Upper lobe of right lung (tissue), 1 donor: ENCODE measurements at places on chromosomes 1 and 21.

GRCh38 chr1:204746838-204747442 lies 61.4 kb upstream of the LRRN2 start:
- H3K27ac ChIP-seq = no peak overlapping the region
- H3K4me3 ChIP-seq = no peak overlapping the region
- no peak for DNase-seq
- H3K36me3 ChIP-seq = no peaks in the 10 kb centered on the region

GRCh38 chr1:237327061-237327460 lies 285.1 kb downstream of the RYR2 start:
- no peaks in the 10 kb centered on the region for H3K27me3 ChIP-seq
- no peaks in the 10 kb centered on the region for H3K4me1 ChIP-seq
- H3K4me3 ChIP-seq = no peak overlapping the region
- no peaks in the 10 kb centered on the region for H3K36me3 ChIP-seq
- H3K27ac ChIP-seq = no peak overlapping the region

DNA sequence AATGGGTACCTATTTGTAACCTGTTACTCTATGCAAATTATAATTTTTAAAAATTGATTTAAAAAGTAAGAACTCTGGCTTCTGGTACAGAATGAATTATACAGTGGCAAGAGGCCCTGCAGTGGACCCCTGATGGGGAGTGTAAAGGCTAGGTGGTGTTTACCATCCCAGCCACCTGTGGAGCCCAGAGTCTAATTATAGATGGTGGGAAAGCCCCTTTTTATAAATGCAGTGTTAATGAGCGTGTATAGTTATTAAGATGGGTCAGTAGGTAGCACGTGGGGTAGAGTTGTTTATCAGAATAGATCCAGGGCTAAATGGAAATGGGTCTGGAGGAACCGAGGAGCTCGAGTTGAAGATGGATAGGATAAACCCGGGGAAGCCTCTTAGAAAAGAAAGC lies 13.9 kb upstream of the PRELP start:
- H3K27ac ChIP-seq = no peak overlapping the region
- H3K4me1 ChIP-seq = peaks cover 20% of the 10 kb centered on the region
- no peak overlapping the region for H3K4me3 ChIP-seq
- no peak for DNase-seq
- no peaks in the 10 kb centered on the region for H3K36me3 ChIP-seq
- peaks cover 6% of the 10 kb centered on the region for H3K27me3 ChIP-seq

GRCh38 chr1:196545222-196545621 lies 63.0 kb downstream of the KCNT2 start:
- no peak overlapping the region for H3K27ac ChIP-seq
- no peak overlapping the region for H3K4me3 ChIP-seq
- no peaks in the 10 kb centered on the region for H3K27me3 ChIP-seq

DNA sequence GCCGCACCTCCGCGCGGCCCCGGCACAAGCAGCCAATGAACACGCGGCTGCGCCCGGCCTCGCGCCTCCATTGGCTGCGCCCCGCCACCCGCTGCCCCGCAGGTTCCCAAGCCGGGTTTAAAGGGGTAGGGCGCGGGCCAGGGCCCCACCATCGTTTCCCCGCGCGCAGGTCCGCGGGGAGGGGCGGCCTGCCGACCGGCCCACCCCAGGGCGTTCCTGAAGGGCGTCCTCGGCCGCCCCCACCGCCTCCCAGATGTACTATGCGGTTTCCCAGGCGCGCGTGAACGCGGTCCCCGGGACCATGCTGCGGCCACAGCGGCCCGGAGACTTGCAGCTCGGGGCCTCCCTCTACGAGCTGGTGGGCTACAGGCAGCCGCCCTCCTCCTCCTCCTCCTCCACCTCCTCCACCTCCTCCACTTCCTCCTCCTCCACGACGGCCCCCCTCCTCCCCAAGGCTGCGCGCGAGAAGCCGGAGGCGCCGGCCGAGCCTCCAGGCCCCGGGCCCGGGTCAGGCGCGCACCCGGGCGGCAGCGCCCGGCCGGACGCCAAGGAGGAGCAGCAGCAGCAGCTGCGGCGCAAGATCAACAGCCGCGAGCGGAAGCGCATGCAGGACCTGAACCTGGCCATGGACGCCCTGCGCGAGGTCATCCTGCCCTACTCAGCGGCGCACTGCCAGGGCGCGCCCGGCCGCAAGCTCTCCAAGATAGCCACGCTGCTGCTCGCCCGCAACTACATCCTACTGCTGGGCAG lies at the start of gene OLIG1:
Gene OLIG1, plus strand, starts transcription at position 148 of the 750 bp plus-strand sequence. Its CDS starts 106 bp downstream, at position 254.
- H3K27ac ChIP-seq = no peak within 1 kb of the TSS
- H3K27me3 ChIP-seq = peaks cover 79% of the 10 kb centered on the region
- peak within 1 kb of the TSS; percentile 41 for H3K4me3 ChIP-seq

DNA sequence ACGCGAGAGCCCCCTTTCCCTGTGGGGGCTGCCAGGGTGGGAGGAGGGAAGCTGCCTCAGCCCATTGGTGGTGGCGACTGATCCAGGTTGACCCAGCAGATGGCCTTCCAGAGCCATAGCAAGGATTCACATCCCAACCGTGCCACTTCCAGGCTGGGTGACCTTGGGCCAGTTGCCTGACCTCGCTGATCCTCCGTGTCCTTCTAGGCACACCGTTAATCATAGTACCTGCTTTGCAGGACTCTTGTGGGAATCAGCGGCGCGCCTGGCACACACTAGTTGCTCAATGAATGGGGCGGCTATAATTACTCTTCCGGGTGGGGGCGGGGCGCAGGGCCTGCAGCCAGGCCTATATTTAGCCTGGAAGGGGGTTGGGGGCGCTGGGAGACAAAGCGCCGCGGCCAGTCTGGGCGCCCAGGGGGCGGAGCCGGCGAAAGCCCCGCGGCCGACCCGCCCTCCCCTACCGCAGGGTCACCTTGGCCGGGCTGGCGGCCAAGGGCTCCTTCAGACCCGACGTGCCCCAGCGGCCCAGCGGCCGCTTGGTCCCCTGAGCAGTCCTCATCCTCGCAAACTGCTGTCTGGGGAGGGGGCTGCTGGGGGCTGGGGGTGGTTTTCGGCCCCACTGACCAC lies 5.1 kb downstream of the HSPB7 start:
- H3K4me3 ChIP-seq = peak overlapping the region; percentile 46
- H3K36me3 ChIP-seq = no peaks in the 10 kb centered on the region
- H3K4me1 ChIP-seq = peaks cover 19% of the 10 kb centered on the region
- H3K27ac ChIP-seq = peak overlapping the region; percentile 60

DNA sequence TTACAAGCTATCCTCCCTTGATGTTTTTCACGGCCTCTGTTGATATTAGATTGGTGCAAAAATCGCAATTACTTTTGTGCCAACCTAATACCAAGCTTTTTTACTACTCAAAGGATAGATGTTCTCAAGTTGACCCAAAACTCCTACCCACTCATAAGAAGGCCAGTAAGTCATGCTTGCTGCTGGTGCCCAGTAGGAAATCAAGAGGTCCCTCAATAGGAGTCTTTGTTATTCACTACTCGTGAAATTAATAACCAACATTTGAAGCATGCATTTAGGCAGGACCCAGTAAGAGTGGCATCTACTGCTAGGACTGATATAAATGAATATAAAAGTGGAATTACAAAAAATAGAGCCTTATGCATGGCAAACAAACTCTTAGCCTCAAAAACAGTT lies 52.6 kb downstream of the APP start:
- no peaks in the 10 kb centered on the region for H3K36me3 ChIP-seq
- no peak overlapping the region for H3K27ac ChIP-seq
- no peak for DNase-seq
- peaks cover 25% of the 10 kb centered on the region for H3K4me1 ChIP-seq
- H3K4me3 ChIP-seq = no peak overlapping the region
- H3K27me3 ChIP-seq = no peaks in the 10 kb centered on the region

DNA sequence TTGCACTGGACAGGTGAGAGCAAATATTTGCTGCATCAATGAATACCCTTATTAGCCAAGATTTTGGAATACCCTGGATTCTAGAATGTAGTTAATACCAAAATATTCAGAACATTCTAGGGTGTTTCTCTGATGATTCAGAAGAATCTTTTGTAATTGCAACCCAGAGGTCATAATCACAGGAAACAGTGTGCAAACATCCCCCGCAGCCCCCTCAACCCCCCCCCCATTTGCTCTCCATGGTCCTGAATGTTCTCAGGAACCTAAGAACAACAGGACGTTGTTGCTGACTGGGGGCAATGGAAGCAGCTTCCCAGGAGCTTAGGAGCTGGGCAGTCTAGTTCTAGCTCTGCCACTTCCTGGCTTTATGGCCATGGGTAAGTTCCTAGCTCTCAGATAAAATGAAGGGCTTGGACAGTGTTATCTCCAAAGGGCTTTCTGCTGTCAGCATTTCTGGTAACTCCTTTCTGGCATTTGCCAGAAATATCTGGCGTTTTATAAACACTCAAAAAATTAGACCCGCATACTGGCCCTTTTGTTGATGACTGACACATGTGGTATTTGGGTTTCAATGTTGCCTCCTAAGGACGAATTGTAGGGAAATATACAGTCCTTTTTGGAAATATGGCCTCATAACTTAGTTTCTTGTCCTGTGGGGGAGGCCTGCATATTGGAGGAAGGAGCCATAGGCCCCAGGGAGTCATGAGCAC lies 178.6 kb downstream of the RRAGC start:
- peaks cover 11% of the 10 kb centered on the region for H3K27me3 ChIP-seq
- H3K4me1 ChIP-seq = no peaks in the 10 kb centered on the region
- no peak overlapping the region for H3K27ac ChIP-seq
- no peaks in the 10 kb centered on the region for H3K36me3 ChIP-seq
